ENCODE measurements at places on chromosomes 1 and 21.

DNA sequence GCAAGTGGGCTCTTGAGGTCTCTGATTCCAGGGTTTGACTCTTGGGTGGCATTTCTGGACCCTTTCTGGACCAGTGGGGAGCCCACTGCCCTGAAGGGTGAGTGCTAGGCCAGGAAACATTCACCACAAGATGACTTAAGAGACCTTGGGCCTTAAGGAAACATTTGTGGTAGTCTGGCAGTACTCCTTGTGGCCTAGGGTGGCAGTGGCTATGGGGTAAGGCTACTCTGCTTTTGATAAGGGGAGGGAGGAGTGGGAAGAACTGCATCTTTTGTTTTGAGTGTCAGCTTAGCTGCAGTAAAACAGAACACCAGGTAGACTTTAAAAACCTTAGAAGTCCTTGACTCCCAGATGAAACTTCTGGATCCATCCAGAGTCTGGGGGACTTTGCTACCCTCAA, 529.3 kb upstream of the LRRC7 start:
- no peak for DNase-seq

DNA sequence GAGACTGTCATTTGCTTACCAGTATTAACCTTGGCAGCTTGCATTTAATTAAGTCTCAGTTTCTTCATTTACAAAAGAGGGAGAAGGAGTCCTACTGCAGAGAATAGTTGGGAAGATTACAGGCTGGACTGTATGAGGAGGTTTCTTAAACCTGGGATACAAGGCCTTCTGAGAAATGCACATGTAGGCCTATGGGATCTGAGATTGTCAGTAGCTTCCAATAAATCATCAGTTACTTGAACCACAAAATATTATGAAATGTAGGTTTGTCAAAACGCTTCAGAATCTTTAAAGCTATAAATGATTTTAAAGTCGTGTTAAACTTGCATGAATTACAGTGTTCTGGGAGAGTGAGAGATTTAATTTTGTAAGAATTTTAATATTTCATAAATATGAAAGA, 69.6 kb downstream of the NRIP1 start:
- no peak for DNase-seq

DNA sequence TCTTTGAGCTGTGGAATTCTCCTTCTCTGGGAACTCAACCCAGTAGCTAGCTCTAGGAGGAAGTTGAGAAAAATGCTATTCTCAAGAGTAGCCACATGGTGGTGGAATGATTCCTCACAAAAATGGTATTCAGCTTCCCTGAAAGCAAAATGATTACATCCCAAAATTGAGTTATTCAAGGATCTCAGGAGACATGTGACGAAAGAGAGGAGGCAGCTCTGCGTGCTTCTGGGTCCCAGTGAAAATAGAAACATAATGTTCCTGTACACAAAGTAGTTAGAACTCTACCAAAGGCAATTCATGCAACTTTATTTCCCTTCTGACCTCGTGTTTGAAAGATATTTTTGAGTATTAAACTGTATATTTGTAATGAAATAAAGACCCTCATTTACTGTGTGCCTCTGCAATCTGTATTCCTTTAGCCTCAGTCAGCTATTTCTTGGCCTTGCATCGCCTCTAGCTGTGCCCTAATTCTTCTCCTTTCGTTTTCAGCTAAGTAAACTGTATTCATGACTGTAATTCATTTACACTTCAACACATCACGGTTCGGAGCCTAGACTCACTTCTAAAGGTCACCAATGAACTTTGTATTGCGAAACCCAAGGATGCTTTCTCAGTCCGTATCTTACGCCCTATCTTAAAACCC, 167.3 kb downstream of the FASLG start:
- no peak for DNase-seq

- no peak for DNase-seq
Measured at GRCh38 chr1:231172411-231172810, 10.6 kb downstream of the TRIM67 start.

GRCh38 chr1:112393631-112393974, 2.4 kb upstream of the CTTNBP2NL start:
- no peak for DNase-seq

GRCh38 chr1:98651116-98651632, 10.3 kb upstream of the SNX7 start:
- no peak for DNase-seq

DNA sequence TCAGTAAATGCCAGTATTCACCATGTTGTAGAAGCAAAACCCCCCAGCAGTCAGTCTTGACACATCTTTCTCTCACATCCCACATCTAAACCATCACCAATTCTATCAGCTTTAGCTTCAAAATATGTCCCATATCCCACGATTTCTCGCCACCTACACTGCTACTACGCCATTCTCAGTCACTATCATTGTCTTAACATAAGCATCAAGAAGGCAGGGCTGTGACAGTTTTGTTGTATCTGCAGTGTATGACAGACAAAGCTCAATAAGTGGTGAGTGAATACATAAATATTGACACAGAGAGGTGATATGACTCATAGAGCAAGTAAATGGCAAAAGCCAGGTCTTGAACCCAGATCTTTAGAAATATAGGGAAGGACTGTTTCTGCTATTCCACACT, 59.9 kb downstream of the JAK1 start:
- DNase-seq, result no peak
